ENCODE measurements at places on chromosomes 13 and 19.

- DNase-seq = no peak
Observed at GRCh38 chr19:3094601-3095440, 659 bp downstream of the GNA11 start.

DNA sequence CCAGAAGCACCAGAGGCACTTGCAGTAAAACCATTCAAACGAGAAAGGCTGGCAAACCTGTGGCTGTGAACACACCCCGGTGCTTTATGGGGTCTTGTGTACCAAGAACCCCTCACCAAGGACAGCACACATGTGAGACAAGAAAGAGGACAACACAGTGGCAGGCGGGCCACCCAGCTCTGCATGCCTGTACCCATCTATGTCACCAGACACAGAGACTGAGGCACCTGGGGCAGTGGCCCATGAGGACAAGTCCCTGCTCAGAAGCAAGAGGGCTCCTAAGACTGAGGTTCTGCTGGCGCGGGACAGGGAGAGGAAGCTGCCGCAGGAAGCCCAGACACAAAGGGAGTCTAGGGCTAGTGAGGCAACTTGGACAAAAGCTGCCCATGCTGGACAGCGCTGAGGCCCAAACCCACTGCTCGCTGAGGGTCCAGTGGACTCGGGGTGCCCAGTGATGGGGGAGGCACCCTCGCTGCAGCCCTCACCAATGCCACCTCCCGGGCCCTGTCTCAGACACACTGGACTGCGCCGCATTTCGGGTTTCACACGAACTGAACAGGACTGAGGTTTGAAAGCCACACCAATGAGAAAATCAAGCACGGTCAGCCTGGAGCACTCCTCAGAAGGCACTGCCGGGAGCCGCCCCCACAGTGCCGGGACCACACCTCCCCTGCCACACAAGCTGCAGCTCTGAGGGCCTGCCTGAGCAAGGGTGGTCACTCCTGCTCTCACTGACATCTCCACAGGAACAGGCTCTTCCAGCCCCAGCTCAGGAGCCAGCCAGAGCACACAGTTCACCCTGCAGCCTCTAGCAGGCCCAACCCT, 232.7 kb downstream of the TUBA3C start:
- DNase-seq = no peak

GRCh38 chr13:108195861-108196260, 19.5 kb downstream of the LIG4 start:
- no peak for DNase-seq

DNA sequence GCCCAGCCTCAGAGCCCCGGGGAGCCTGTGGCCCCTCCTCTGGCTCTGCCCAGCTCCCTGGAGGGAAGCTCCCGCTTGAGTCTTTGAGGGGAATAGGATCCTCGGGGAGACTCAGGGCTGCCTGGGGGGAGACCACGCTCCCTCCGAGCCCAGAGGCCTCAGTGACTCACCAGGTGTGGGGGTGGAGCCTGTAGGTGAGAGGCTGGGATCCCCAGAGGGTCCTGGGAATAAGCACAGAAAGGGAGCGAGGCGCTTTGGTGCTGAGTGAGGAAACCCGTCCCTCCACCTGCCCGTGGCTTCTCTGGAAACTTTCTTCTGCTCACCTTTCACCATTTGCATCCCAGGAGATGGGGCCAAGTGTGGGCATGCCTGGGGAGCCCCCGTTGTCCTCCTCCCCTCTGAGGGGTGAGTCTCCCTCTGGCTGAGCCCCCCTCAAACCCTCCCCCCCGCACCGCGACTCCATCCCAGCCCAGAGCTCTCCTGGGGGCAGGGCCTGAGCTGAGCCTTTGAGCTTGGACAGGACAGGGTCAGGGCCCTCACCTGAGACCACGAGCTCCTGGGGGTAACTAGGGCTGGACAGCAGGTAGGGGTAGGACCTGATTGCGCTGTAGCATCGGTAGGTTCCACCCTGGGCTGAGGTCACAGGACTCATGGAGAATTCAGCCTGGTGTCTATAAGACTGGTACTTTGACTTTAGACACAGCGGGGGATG, 2.7 kb downstream of the LILRB5 start:
- DNase-seq = no peak

GRCh38 chr13:26956522-26957142, 196.0 kb upstream of the GPR12 start:
- DNase-seq = no peak

DNA sequence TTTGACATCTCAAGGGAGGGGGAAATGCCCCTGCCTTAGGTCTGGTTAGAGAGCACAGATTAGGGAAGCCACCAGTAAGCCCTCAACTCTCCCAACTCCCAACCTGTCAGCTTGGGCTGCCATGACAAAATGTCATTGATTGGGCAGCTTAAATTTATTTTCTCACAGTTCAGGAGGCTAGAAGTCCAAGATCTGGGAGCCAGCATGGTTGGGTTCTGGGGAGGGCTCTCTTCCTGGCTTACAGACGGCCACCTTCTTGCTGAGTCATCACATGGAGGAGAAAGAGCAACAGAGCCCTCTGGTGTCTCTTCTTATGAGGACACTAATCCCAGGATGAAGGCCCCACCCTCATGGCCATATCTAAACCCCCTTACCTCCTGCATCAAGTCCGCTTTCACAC, 24.2 kb downstream of the C19orf12 start:
- no peak for DNase-seq

DNA sequence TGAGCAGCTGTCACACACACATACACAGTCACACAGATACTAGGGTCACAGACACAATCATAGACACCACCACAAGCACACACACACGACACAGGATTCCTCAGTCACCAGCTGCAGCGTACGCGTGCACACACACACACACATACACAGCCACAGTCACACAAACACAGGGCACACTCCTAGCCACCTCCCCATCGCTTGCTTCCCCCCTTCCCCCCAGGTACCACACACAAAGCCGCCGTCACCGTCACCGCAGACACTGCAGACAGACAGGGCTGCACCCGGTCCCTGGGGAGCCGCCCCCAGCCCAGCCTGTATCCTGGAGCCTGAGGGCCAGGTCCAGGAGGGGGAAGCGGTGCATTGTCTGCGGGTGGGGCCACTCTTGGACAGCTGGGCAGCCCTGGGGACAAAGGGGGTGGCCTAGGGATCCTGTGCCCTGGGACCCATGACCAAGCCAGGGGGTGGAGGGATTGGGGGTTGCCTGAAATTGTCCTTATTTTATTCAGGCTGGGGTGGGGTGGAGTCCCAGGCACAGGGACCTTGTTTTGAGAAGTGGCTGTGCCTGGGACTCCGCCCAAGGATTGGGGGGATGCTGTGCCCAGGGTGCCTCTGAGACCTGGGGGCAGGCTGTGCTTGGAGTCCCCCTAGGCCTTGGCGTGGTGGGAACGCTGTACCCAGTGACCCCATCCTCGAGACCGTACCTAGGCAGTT, 957 bp downstream of the NUMBL start:
- DNase-seq = no peak

- no peak for DNase-seq
Observed at GRCh38 chr13:113005076-113005865, 36.3 kb downstream of the MCF2L start.

DNA sequence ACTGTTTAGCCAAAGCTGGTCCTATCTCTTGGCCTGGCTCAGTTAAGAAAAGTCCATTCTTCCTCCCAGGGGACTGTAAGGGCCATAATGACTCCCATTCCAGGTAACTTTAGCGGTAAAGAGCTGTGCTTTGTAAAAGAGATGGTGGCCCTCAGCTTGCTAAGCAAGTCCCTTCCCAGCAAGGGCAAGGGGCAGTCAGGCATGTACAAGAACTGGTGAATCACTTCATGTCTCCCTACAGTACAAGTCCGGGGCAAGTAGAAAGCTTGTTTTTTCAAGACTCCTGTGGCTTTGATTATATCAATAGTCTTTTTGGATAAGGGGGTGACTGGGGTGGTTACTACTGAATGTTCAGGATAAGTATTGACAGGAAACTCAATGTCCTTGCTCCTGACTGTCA, 88.9 kb downstream of the SLC25A15 start:
- no peak for DNase-seq

- DNase-seq = no peak
Observed at GRCh38 chr13:25744178-25744577, 307.6 kb downstream of the SHISA2 start.

GRCh38 chr13:105016266-105016665, 1519.2 kb downstream of the EFNB2 start:
- no peak for DNase-seq

- no peak for DNase-seq
Observed at GRCh38 chr13:79631051-79631659, 150.2 kb downstream of the NDFIP2 start.

- DNase-seq = no peak
Observed at GRCh38 chr19:2062389-2062729, 11.3 kb upstream of the MKNK2 start.

- no peak for DNase-seq
Observed at GRCh38 chr13:48110931-48111721, 16.2 kb upstream of the MED4 start.

DNA sequence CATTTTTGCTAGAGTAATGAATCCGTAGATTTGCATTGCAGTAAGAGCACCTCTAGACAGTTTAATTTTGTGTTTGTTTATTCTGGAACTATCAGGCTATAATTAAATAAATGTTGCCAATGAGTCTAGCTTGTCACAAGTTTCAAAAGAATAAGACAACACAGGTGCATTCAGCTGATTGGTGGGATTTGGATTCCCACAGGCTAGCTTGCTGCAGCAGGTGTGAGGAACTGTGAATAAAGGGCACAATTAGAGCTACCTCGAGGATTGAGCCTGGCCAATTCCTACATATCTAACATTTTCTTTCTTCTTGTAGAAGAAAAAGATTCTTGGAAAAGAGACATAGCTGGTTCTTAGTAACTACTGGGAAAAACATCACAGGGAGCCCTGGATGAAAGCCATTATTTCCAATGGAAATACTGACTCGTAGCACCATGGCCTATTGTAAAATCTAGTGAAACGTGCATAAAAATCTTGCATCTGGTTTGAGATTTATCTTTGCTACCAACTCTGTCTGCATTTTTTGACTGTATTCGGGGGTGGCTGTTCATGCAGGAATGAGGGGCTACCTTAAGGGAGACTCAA, 360.9 kb downstream of the FGF9 start:
- no peak for DNase-seq

DNA sequence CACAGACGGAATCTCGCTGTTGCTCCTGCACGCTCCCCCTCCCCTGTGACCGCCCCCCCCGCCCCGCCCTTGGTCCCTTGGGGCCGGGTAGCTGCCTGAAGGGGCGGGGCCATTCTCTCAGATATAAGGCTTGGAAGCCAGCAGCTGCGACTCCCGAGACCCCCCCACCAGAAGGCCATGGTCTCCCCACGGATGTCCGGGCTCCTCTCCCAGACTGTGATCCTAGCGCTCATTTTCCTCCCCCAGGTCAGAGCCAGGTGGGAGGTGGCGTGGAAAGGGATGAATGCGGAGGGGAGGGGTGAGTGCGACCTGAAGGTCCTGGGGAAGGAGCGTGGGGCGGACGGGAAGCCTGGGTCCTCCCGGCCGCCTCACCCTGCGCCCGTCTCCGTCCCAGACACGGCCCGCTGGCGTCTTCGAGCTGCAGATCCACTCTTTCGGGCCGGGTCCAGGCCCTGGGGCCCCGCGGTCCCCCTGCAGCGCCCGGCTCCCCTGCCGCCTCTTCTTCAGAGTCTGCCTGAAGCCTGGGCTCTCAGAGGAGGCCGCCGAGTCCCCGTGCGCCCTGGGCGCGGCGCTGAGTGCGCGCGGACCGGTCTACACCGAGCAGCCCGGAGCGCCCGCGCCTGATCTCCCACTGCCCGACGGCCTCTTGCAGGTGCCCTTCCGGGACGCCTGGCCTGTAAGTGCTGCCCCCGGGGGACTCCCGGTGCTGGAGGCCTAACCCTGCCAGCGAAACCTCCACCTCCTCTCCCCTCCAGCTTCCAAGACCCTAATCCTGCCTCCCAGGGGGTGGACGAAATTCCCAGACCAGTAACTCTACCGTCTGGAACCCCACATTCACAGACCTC, at the start of gene DLL3:
DLL3 (plus strand) TSS at position 150 of the 845 bp plus-strand sequence; CDS start at position 178, 28 bp downstream.
- DNase-seq = no peak

DNA sequence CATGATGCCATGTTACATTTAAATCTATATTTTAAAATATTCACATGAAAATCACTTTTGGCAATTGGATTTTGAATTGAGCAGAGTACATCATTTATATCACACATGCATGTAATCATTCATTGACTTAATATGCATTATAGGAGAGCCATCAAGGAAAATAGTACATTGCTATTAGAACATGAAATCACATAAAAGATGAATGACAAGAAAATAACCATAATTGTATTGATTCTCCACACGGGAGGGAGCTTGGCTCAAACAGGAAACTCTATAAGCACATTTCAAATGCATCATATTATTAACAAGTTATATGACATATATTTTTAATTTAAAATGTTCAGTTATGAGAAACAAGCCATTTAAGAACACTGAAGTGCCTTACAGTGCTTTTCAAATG, 208.6 kb upstream of the PRR20A start:
- no peak for DNase-seq

- DNase-seq = no peak
Observed at GRCh38 chr13:36907821-36908220, 12.2 kb downstream of the SMAD9 start.

DNA sequence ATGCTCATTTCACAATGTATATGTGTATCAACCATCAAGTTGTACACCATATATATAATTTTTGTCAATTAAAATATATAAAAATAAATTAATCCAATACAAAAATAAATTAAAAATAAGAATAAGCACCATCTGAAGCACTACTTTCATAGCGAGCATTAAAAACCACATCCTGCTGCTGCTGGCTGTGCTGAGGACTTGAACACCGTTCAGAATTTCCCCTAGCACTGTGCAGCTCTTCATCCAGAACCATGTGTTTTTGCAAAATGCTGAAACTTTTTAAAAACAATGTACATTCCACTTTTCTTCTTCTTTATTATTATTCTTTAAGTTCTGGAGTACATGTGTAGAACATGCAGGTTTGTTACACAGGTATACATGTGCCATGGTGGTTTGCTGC, 40.0 kb upstream of the FOXO1 start:
- no peak for DNase-seq

GRCh38 chr13:112638919-112639318, 50.9 kb upstream of the ATP11A start:
- DNase-seq = no peak

GRCh38 chr19:35269438-35270117, 816 bp downstream of the USF2 start:
- DNase-seq = peak; percentile 33
